ENCODE measurements at places on chromosomes 13 and 19. TPM values are rescaled to one million over a fixed set of nuclear protein-coding genes. Genes with fewer than 3 reads are reported as not detected.
A peak's percentile ranks its signal among the peaks of the same experiment; 100 is the strongest.

DNA sequence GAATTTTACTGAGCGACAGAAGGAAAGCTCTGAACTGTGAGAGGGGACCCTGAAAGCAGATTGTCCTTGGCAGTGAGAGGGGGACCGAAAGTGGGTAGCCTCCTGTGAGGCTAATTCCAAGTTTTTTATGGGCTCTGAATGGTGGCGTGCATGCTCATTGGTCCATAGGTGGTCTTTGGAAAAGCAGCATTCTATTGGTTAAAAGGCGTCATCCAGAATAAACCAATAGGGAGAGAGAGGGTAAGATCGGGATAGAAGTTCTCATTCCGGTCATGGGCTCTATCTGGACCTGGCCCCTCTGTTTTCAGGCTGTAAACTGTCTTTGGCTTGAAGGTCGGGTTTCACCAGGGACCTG, 539.8 kb upstream of the PCDH9 start:
- H3K36me3 ChIP-seq, result no peaks in the 10 kb centered on the region
- no peak overlapping the region for H3K4me3 ChIP-seq
- DNase-seq, result no peak
- H3K27me3 ChIP-seq, result no peaks in the 10 kb centered on the region
- no peaks in the 10 kb centered on the region for H3K4me1 ChIP-seq

Gene SHD
- polyA plus RNA-seq, result not detected

Gene ZNF486
- polyA plus RNA-seq, result 4.2 TPM

Gene ACTN4
- 87.2 TPM for polyA plus RNA-seq

DNA sequence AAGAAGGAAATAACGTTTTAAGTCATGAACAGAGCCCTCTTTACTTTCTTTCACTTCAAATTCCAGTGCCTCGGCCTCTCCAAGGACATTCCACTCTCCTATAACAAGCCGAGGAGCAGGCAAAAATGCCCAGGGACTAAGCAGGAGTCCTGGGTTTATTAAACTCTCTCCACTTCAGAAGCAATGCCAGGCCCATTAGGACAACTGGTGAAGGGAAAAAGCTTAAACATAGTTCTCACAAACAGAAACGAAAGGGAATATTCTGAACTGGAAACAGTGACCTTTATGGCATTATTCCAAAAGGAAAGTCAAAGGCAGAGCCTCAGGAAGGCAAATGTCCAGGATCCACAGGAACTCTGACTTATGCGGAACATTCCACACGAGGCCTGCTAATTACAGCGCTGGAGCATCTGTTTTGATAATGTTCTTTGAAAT, 30.9 kb upstream of the MED4 start:
- no peak for DNase-seq
- no peaks in the 10 kb centered on the region for H3K36me3 ChIP-seq
- peak overlapping the region; percentile 63 for H3K27ac ChIP-seq

Data from stomach (tissue), 19 donors.